Activated T-helper 1 cell treated with Interleukin-2 at 50 U/mL for 16 hours (primary cell): ENCODE measurements at places on chromosomes 16 and 17.

DNA sequence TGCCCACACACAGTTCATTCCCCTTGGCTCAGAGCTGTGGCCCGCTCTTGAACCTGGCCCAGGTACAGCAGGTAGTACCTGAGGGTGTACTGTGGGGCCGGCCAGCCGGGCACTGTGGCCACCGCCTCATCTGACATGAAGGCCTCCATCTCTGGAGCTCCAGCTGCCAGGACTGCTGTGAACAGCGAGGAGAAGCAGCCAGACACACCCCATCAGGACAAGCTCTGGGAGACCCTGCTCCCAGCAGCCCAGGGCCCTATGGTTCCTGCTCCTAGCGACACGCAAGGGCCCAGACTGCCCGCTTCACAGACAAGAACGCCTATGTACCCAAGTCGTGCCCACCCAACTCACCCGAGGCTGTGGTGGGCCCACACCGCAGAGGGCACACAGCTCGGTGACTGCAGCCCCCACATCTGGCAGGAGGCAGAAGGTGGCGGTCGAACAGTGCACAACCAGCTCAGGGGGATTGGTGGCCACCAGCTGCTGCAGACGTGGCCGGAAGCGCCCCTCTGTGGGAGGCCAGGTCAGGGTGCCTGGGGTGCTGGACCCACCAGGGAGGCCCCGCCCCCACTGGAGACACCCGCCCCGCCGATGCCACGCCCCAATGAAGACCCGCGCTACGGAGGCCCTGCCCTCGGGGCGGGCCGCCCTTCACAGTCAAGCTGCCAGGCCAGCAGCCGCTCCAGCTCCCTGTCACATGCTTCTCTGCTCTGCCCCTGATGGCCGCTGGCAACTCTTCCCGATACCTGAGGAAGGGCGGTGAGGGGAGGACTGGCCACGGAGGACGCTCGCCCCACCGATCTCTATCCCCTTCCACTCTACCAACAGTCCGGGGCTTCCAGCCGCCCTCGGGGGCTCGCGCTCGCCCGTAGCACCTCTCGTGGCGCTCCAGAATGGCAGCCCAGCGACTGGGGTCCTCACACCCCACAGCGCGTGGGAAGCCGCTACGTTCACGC is 1.1 kb upstream of the STUB1 start:
- no peak for DNase-seq

DNA sequence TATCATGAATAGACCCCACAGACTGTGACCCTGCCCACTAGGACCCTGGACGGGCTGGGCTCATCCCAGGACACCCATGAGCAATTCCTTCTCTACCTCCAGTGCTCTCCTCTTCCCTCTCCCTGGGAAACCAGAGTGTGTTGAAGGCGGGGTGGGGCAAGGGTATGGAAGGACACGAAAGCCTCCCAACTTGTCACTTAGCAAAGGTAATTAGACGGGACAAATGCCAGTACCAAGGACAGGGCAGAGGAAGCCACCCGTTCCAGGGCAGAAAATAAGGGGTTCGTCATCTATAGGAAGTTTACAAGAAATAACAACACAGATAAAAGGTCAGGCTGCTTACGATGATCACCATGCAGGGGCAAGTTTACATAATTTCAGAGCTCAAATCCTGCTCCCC is 4.9 kb upstream of the EPX start:
- no peak for DNase-seq

DNA sequence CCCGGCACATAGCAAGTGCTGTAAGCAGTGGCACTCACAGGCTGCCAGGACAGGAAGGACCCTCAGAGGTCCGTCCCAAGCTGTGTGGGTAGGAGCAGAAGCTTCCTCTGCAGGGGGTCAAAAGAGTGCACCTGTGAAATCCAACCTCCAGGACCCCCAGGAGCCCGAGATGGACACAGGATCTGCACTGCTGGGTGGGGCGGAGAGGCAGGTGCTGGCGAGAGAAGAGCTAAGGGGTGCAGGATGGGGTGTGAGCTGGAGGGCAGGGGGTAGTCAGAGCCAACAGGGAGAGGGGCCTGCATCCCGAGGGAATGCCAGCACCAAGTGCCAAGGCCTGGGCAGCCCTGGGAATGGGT is 650 bp upstream of the AANAT start:
- DNase-seq, result no peak

DNA sequence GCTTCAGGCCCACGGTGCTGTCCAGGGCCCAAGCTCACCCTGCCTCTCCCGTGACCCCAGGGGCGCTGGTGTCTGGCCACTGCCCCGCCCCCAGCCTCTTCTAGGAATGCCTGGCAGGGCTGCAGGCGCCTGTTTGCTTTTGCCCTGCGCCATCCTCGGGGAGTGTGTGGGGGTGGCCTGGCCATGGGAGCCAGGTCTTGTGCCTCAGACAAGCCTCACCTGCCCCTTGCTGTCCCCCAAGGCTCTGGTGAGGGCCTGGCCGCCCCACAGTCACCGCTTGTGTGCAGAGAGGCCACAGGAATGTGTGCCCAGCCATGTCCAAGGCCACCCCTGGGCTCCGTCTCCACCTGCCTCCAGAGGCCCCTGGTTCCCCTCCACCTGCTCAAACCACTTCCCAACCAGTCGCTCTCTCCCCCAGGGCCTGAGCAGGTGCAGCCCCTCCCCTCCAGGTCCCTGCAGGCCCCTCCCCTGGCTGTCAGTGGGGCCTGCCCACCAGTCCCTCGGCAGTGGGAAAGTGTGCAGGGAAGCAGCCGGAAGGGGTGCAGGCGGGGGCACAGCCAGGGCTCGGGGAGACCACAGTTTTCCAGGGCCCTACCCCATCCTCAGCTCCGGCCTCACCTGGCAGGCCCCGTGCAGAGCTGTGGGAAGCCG is 841 bp upstream of the IGFALS start:
- no peak for DNase-seq

- no peak for DNase-seq
Observed at GRCh38 chr16:88286301-88286923, 96.3 kb upstream of the ZNF469 start.

DNA sequence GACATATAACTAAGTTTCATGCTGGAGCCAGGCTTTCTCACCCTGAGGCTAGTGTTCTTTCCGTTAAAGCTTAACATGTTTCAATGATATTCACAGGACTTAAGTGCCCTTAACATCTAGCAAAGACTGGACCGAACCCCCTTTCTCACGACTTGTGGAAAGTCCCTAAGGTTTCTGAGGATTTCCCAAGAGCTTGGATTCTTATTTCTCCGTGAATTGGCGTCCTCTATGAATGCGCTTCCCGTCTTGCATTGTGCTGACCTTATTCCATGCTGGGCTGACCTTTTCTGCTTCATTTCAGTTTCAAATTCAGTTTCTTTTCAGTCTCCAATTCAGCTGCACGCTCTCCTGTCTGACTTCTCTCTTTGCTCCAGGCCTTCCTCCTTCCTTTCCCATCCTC is 206.4 kb downstream of the HS3ST3A1 start:
- no peak for DNase-seq

DNA sequence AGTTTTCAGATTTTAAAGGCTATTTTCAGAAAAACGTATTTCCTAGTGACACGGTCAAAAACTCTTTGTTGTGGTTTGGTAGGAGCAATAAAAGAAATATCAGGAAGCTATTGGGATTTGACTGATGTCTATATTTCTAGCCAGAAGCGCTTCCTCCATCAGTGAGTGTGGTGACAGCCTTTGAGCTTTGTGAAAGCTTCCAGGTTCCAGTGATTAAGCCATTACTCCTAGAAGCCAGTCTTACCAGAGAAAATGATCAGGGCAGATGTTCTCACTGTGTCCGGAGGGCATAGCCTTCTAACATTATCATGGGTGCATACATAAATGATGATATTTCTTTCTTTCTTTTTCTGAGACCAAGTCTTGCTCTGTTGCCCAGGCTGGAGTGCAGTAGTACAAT is 39.6 kb downstream of the MAP2K6 start:
- no peak for DNase-seq
